ENCODE measurements at places on chromosomes 4 and X.

DNA sequence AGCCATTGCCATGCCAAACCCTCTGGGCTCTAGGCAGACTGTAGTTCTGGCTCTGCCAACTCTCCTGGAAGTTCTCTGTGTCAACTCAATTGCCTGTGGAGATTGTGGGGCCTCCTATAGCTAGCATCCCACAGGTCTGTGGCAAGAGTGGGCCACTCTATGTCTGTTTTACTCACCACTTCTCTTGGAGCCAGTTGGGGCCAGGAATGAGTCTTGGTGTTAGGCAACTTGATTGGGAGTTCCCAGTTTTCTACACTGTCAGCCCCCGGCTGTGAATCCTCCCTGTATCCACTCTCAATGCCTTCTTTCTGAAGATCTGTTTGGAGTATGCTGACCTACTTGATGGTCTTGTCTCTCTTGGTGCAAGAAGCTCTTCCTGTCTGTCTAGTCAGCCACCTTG lies 48.2 kb upstream of the EPGN start:
- no peak for DNase-seq

DNA sequence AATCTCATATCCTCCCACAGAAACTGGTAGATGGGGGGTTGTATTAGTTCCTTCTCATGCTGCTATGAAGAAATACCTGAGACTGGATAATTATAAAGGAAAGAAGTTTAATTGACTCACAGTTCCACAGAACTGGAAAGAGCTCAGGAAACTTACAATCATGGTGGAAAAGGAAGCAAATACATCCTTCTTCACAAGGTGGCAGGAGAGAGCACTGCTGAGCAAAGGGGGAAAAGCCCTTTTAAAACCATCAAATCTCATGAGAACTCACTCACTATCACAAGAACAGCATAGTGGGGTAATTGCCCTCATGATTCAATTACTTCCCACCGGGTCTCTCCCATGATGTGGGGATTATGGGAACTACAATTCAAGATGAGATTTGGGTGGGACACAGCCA lies 250.5 kb upstream of the GPRIN3 start:
- DNase-seq, result no peak

DNA sequence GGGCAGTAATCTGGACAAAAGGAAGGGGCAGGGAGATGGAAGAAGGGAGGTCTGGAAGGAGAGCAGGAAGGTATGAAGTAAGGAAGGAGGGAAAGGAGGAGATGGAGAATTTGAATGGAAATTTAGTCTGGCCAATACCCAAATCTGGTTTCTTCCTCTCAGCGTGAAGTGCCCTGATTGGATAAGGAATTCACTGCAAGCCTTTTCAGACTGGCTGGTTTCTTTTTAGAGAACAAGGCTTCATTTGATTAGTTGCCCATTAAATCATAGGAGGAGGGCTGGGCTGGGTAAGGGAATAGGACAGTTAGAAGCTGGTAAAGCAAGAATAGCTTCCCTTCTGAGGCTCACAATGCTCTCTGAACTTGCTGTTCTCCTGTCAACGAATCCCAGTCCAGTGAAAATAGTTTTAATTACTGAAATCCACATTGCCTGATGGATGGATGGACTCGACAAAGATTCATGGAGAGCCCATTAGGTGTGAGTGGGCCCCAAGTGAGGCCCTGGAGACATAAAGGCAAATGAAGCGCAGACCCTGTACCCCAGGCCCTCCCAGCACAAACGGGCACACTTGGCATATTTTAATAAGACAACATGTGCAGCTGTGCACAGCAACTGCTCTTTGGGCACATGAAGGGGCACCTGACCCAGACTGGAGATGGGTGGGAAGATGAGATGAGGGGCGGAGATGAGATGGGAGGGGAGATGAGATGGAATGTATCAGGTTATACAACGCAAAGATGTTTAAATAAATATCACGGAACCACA lies 347.1 kb upstream of the GATB start:
- no peak for DNase-seq

GRCh38 chr4:70392057-70392776 lies 5.5 kb upstream of the OPRPN start:
- no peak for DNase-seq

GRCh38 chr4:184201179-184201578 lies 16.5 kb downstream of the ENPP6 start:
- DNase-seq, result no peak

GRCh38 chr4:113820108-113820507 lies 58.6 kb upstream of the CAMK2D start:
- DNase-seq, result no peak

DNA sequence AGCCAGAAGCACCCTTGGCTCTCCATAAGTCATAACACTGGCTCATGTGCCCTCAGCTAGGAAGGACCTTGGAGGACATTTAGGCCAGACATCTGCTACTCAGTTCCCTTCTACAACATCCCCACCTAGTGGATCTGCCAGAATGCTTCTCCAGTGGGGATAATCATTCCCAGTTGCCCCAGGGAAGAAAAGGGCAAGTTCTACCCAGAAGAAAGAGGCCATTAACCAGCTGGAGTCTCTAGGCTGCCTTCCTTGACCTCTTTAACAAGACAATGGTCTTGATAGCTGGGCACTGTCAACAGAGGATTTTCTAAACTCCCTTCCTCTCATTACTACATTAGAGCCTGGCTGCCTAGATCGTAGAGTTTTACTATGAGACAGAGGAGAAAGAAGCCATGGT lies 42.0 kb downstream of the LGI2 start:
- DNase-seq, result no peak

DNA sequence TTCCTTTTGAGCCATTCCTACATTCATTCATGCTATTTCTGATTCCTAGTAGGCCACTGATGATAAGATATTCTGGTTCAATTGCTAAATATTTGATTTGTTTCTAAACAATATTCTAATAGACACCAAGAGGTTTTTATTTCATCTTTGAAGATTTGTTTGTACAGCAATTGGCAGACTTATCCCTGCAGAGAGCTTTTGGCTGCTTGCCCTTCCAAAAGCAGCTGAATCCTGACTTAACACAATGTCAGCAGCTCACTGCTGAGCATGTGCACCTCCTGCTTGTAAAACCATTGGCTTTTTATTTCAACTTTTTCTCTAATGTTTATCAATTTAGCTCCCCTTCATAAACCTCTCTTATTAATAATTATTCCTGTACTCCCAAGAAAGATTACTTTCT lies 45.3 kb downstream of the MMRN1 start:
- peak; percentile 66 for DNase-seq

DNA sequence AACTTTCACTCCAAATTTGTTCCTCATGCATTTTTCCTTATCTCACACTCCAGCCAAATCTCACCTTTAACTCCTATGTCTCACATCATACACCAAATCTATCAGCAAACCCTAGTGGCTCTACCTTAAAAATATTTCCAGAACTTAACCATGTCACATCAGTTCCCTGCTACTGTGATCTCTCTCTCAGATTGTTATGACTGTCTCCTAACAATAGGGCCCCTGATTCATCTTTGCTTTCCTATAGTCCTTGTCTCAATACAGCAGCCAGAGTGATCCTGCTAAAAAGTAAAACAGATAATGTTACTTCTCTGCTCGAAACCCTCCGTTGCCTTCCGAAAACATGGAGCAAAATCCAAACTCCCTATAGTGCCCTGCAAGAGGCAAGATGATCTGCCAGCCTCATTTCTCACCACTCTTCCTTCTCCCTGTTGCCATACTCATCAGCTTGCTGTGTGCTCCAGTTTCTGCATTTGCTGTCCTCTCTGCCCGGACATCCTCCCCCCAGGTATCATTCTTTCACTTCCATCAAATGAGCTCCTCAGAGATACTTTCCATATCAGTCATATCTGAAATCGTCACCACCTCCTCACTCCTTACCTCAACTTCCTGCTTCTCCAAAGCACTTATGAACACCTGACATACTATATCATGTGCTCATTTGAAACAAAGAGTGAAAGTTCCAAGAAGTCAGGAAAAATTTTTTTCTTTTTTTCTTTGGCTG lies 293.4 kb upstream of the NR3C2 start:
- no peak for DNase-seq

- DNase-seq, result no peak
Measured at GRCh38 chr4:17797808-17798207, 12.7 kb downstream of the DCAF16 start.

DNA sequence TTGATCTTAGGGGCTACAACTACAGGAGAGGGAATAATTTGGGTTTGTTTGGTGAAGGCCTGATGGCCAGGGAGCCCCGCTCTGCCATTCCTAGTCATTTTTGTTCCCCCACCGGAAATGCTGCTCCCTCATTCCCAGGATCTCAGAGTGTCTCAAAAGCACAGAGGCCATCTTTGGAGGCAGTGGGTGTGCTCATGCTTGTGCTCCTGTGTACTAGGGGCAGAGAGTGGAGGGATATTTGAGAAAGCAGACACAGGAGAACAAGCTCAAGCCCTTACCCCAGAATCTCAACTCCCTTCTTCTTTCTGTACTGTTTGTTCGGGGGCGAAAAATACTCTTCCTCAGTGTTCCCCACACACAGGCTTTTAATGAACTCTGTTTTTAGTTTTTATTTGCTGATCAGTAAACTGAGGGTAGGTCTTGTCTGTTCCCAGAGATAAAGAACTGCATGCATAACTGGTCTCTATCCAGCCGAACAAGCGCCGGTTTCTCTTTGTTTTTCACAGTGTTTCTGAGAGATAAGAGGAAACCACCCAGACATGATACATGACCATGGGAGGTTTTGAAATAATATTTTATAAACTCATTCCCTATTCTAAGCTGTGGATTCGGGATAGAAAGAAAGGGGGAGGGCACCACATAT lies 32.9 kb upstream of the XK start:
- DNase-seq, result no peak

DNA sequence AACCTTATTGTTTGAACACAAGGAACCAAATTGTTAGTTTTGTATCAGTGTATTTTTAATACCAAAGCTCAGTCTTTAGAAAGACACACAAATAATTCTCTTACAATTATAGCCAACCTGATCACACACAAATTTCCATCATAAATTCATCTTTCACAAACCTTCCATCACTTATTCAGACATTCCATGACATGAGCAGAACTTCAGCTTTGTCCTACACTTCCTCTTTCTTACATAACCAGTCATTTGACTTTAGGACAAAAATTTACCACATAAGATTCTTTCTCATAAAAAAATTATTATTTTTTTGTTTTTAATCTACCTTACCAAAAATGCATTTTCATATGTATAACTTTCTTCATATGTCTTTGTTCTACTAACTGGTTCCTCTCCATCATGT lies 312.2 kb downstream of the GALNTL6 start:
- DNase-seq, result no peak

GRCh38 chrX:11960031-11960430 lies 178.2 kb upstream of the FRMPD4 start:
- no peak for DNase-seq

DNA sequence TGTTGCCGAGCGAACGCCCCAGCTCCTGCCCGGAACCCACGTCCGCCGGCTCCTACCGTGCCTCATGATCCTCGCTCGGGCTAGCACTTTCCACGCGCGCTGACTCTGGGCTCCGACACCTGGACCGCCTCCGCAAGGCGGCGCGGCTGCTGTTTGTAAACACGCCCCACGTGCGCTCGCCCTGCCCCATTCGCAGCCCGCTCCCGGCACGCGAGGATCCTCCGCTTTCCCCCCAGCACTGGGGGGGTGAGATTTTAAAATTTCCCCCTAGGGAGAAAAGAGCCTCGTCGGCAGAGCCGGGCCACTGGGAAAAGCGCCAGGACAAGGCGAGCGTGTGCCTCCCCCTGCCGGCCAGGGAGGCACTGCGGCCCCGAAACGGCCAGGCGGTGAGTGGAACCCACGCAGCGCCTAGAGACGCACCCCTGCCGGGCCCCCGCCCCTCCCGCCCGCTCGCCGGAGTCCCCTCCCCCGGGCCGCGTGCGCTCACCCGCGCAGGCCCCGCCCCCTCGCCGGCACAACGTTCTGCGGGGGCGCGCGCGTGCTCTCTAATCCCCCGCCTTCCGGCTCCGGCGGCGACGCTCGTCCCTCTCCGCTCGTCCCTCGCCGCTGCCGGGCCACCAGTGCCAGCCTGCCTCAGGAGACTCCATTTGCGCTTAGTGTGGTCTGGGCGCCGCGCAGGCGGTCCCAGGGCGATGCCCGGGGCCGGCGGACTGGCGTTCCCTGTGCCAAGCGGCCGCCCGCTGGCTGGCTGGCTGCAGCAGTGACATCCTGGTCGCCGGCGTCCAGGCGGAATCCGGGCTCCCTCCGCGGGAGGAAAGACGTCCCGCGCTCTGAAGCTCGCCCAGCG lies at the start of gene TIGD2:
TSS of gene TIGD2 (plus strand) at position 548 of the 847 bp plus-strand sequence. CDS start 1,442 bp downstream, outside the sequence.
- peak; percentile 52 for DNase-seq

DNA sequence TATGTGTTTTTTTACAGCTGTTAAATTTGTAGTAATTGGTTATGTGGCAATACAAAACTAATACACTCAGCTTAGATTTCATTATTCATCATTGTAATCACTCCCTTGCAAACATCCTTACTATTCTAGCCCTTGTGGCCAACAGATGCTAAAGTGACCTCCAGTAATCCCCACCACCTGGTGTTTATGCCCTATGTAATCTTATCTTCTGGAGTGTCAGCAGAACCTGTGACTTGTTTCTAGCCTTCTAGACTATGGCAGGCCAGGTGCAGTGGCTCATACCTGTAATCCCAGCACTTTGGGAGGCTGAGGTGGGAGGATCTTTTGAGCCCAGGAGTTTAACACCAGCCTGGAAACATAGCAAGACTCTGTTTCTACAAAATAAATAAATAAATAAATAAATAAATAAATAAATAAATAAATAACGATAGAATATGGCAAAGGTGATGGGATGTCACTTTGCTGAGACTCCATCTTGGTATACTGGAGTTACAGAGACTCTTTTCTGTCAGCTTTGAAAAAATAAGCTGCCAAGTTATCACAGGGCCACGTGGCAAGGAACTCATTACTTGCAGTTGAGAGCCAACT lies 12.3 kb upstream of the TSR2 start:
- DNase-seq, result no peak

DNA sequence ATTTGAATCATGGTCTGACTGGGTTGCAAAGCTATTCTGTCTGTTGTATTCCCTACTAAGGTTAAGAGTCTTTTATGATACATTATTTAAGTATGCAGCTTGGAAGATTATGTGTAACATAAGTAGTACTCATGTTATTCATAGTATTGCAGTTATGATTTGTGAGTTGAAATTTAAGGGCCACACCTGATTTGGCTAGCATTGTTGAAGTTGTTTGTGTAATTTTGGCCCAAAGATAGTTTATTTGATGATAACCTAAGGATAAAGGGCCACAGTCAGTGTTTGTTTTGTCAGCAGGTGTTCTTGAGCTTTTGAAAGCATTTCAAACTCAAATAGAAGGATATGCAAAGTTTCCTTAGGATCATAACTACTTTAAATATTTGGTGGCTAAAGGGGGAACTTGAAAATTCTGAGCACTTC lies 38.9 kb downstream of the NUDT9 start:
- no peak for DNase-seq

GRCh38 chr4:141241986-141242385 lies 21.3 kb downstream of the ZNF330 start:
- DNase-seq, result no peak

DNA sequence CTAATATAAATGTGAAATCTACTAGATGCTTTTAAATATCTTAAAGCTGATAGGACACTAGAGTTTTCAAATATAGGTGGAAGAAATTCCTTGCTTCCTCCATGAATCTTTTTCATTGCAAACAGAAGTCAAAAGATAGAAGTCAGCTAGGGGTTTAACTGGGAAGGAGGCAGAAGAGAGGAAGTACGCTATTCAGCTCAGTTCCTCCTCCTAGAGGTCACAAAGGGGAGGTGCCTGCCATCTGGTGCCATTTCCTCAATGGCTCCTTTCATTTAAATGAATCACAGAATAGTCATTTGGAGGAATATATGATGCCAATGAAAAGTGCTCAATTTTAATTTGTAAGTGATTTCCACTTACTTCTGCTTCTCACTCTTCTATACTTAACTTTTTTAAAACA lies 8.5 kb downstream of the COL25A1 start:
- no peak for DNase-seq
